Activated CD4-positive, alpha-beta memory T cell treated with anti-CD3 and anti-CD28 coated beads, Interleukin-2, amount 10 ng/mL, durations not matched to agents 7 days and 5 days (primary cell): ENCODE measurements at places on chromosomes 4 and X. TPM values are rescaled to one million over a fixed set of nuclear protein-coding genes. Genes with fewer than 3 reads are reported as not detected.

Gene GSPT2
- total RNA-seq: 11.9 TPM

Gene CORIN
- not detected for total RNA-seq

Gene ADH7
- not detected for total RNA-seq

Gene RAB39B
- total RNA-seq: 14.7 TPM

Gene STATH
- not detected for total RNA-seq

Gene RHOXF2
- not detected for total RNA-seq

Gene PRDM5
- not detected for total RNA-seq

Gene TEX11
- total RNA-seq: not detected

Gene LRBA
- total RNA-seq: 45.2 TPM

Gene CPZ
- 0.75 TPM for total RNA-seq

DNA sequence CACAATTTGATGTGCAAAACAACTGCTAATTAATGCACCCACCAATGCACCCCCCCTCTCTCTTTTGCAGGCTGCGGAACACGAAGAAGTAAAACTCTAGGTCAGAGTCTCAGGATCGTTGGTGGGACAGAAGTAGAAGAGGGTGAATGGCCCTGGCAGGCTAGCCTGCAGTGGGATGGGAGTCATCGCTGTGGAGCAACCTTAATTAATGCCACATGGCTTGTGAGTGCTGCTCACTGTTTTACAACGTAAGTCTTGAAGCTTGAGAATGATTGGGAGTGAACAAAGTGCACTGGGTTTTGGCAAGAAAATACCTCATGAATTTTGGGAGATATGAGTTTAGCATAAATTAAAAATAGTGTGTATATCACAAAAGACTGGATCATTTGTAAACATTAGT is 28.9 kb downstream of the TMPRSS11E start:
- peaks cover 2% of the 10 kb centered on the region for H3K27me3 ChIP-seq
- no peak for DNase-seq

GRCh38 chrX:70808942-70809940 is 99.3 kb downstream of the TEX11 start:
- no peaks in the 10 kb centered on the region for H3K4me1 ChIP-seq
- no peak overlapping the region for H3K4me3 ChIP-seq
- H3K27ac ChIP-seq: no peak overlapping the region
- H3K36me3 ChIP-seq: no peaks in the 10 kb centered on the region
- DNase-seq: no peak

- no peaks in the 10 kb centered on the region for H3K4me1 ChIP-seq
- no peak overlapping the region for H3K27ac ChIP-seq
- no peaks in the 10 kb centered on the region for H3K27me3 ChIP-seq
- peaks cover 5% of the 10 kb centered on the region for H3K36me3 ChIP-seq
- H3K4me3 ChIP-seq: no peak overlapping the region
- no peak for DNase-seq
These were observed 14.3 kb downstream of the CBR4 start for GRCh38 chr4:168995537-168996295.

GRCh38 chr4:123399627-123400358 is 3.2 kb downstream of the SPRY1 start:
- DNase-seq: no peak
- H3K4me1 ChIP-seq: peaks cover 33% of the 10 kb centered on the region
- peaks cover 29% of the 10 kb centered on the region for H3K36me3 ChIP-seq
- H3K27ac ChIP-seq: peak overlapping the region; percentile 78
- peak overlapping the region; percentile 80 for H3K4me3 ChIP-seq

GRCh38 chr4:83209419-83209818 is 75.2 kb downstream of the COQ2 start:
- H3K27ac ChIP-seq: no peak overlapping the region
- H3K4me1 ChIP-seq: peaks cover 42% of the 10 kb centered on the region
- H3K4me3 ChIP-seq: no peak overlapping the region
- H3K36me3 ChIP-seq: peaks cover 19% of the 10 kb centered on the region
- peaks cover 37% of the 10 kb centered on the region for H3K27me3 ChIP-seq
- DNase-seq: no peak

DNA sequence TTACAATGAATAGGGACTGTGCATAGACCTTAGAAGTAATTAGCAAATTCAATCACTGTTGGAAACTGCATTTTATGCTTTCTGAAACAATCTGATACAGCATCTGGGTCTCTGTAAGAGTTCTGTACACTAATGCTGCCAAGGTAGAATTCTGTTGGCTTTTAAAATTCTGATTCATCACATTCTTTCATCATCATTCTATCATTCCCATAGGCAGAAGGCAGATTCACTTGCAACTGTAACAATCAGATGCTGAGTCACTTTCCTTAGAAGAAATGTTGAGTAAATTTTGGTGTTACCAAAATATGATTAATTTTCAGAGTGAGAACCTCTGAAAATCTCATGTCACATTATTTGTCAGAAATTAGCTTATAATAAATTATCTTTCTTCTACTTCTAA is 267.2 kb downstream of the MAPK10 start:
- no peak overlapping the region for H3K4me3 ChIP-seq
- H3K36me3 ChIP-seq: no peaks in the 10 kb centered on the region
- no peaks in the 10 kb centered on the region for H3K4me1 ChIP-seq

DNA sequence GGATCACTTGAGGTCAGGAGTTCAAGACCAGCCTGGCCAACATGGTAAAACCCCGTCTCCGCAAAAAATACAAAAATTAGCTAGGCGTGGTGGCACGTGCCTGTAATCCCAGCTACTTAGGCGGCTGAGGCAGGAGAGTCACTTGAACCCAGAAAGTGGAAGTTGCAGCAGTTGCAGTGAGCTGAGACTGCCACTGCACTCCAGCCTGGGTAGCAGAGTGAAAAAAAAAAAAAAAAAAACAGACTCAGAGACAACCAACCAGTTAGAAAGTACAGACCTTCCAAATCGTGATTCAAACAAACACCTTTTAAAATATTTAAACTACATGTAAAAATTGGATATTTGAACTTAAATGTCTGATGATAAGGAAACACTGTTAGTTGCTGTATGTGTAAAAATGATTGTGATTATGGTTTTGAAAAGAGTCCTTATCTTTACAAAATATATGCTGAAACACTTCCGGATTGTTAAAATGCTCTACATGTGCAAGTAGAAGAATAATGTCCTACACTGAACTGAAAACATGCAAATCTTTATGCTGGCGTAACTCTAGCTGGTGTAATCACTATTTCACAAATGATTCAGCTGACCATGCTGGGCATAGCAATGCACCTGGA is 37.8 kb downstream of the SH3KBP1 start:
- peaks cover 40% of the 10 kb centered on the region for H3K4me1 ChIP-seq
- no peaks in the 10 kb centered on the region for H3K27me3 ChIP-seq
- H3K27ac ChIP-seq: peak overlapping the region; percentile 23
- no peak for DNase-seq
- H3K36me3 ChIP-seq: peaks cover 13% of the 10 kb centered on the region

GRCh38 chrX:152899111-152899873 is 1.4 kb downstream of the ZNF185 start:
- no peaks in the 10 kb centered on the region for H3K4me1 ChIP-seq
- H3K4me3 ChIP-seq: no peak overlapping the region
- H3K27me3 ChIP-seq: peaks cover 15% of the 10 kb centered on the region
- no peak overlapping the region for H3K27ac ChIP-seq
- no peak for DNase-seq

DNA sequence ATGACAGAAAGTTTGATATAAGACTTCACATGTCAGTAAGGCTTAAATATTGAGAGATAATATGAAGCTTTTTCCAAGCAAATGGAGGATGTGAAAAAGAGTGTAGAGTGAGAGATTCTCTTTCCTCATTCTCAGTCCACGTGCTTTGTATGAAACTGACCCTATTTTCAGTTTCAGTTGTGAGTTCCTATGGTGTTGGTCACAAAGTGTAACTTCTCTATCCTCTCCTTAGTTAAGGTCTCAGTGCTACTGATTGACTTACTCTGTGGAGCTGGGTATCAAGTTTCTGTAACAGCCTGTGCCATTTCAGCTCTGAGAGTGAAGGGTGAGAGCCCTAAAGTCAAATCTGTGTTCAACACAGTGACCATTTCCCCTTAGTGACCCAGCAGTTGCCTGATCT is 277.2 kb downstream of the EPHA5 start:
- H3K4me3 ChIP-seq: no peak overlapping the region
- no peak for DNase-seq
- no peaks in the 10 kb centered on the region for H3K36me3 ChIP-seq
- no peaks in the 10 kb centered on the region for H3K27me3 ChIP-seq
- H3K27ac ChIP-seq: no peak overlapping the region
- H3K4me1 ChIP-seq: no peaks in the 10 kb centered on the region

DNA sequence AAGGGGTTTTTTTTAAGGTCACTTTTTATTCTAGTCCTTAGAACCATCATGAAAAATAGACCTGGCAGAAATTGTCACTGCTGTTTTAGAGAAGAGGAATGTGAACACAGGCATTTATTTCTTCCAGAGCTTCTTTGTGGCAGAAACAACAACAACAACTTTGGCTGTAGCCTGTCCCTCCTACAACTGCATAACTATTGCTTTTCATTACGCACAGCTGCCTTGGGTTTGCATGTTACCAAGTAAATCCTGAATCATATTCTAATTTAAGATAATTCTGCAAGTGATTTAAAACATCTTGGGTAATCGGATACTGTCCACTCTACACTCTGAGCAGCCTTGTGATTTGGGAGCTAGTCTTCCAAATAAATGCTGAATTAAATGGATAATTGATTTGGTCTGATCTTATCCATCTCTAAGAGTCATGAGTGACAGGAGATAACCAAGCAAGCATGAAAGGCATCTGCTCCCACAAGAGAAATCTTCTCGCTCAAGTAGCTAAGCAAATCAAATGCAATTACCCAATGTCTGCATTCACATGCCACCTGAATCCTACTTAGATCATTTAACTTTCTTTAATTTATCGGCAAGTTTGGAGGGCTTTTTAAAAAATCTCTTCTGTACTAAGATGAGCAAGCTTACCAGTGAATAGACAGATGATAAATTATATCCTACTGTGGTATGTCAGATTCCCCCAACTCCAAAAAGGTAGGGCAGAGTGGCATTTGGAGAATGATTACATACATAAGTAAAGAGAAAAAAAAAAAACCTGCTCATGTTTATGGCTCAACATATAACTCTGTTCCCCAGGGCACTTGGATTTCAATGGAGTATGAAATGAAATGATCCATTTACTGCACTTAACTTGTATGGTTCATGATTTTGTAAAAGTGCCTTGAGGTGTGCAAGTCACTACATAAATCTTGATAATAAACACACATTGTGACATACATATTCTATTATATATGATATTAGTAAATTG is 73.6 kb downstream of the EGF start:
- H3K27ac ChIP-seq: no peak overlapping the region
- H3K4me3 ChIP-seq: no peak overlapping the region
- H3K4me1 ChIP-seq: peaks cover 7% of the 10 kb centered on the region
- DNase-seq: no peak

GRCh38 chrX:106341823-106342222 is 173.7 kb downstream of the PWWP3B start:
- H3K27ac ChIP-seq: no peak overlapping the region
- no peaks in the 10 kb centered on the region for H3K27me3 ChIP-seq
- no peaks in the 10 kb centered on the region for H3K36me3 ChIP-seq
- no peak overlapping the region for H3K4me3 ChIP-seq
- no peaks in the 10 kb centered on the region for H3K4me1 ChIP-seq

GRCh38 chrX:34578237-34578636 is 78.8 kb downstream of the TMEM47 start:
- H3K36me3 ChIP-seq: no peaks in the 10 kb centered on the region
- no peaks in the 10 kb centered on the region for H3K27me3 ChIP-seq
- H3K27ac ChIP-seq: no peak overlapping the region
- no peaks in the 10 kb centered on the region for H3K4me1 ChIP-seq
- no peak overlapping the region for H3K4me3 ChIP-seq

GRCh38 chr4:103773691-103774231 is 54.0 kb upstream of the TACR3 start:
- no peak overlapping the region for H3K27ac ChIP-seq
- H3K36me3 ChIP-seq: no peaks in the 10 kb centered on the region
- DNase-seq: no peak

GRCh38 chr4:171979461-171979860 is 166.3 kb downstream of the GALNTL6 start:
- no peaks in the 10 kb centered on the region for H3K27me3 ChIP-seq
- no peak overlapping the region for H3K27ac ChIP-seq

DNA sequence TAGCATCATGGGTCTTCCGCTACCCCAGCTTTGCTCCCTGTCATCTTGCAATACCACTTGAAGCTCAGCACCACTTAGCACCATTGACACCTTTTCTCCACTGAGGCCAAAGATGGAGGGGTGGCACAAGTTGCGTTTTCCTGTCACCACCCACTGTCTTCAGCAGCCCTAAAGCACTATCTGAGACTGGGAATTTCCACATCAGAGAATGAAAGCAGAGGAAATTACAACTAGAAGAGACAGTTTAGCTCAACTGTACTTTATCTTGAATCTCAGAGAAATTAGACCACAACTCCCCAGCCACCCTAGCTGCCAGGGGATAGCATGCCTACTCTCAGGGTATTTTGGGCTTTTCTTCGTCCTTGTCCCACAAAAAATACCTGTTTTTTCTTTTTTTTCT is 111.0 kb downstream of the DDIT4L start:
- no peak for DNase-seq
- no peaks in the 10 kb centered on the region for H3K27me3 ChIP-seq
- no peaks in the 10 kb centered on the region for H3K36me3 ChIP-seq
- peaks cover 10% of the 10 kb centered on the region for H3K4me1 ChIP-seq
- no peak overlapping the region for H3K4me3 ChIP-seq

DNA sequence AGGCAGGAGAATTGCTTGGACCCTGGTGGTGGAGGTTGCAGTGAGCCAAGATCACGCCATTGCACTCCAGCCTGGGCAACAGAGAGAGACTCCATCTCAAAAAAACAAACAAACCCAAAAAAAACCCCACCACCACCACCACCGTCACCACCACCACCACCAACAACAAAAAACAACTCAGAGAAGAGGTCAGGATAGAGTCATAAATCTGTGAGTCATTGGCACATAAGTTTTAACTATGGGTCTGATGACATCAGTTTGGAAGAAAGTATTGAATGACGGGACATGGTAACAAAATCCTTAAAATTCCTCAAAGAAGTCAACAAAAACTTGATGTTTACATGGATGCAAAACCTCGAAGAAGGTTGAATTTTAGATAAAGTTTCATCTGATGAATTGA is 288.0 kb upstream of the SFRP2 start:
- H3K36me3 ChIP-seq: no peaks in the 10 kb centered on the region
- no peak for DNase-seq
- no peaks in the 10 kb centered on the region for H3K4me1 ChIP-seq
- H3K4me3 ChIP-seq: no peak overlapping the region

DNA sequence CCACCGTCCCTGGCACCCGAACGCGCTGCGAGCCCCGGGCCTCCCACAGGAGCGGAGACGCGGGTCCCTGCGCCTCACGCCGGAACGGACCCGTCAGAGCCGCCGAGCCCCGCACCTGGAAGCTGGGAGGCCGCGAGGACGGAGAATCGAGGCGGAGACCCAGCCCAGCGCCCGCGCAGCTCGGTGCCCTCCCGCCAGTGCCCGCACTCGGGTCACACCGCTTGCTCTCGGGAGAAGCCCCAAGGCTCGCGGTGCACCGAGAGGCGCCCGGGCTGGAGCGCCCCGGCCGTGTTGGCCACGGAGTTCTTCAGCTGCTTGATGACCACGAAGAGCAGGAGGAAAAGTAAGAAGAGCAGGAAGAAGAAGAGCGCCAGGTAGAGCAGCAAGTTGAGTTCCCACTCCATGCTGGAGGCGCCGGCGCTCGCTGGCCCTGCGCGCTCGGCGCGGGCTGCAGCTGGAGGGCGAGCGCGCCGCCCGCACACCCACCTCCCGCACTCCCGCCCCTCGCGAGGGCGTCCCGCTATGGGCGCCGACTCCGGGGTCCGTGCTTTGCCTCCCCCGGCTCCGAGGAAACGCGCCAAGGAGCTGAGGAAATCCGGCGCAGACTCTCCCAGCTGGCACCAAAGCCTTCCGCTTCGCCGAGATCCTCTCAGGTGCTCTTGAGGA is at the start of gene SMIM43:
TSS of gene SMIM43 (minus strand) at position 463 of the 666 bp plus-strand sequence. CDS start at position 404, 59 bp downstream.
- peak within 1 kb of the TSS; percentile 53 for H3K4me3 ChIP-seq
- H3K27ac ChIP-seq: no peak within 1 kb of the TSS
- DNase-seq: no peak
- no peaks in the 10 kb centered on the region for H3K36me3 ChIP-seq
